Epithelial cell of esophagus (primary cell): ENCODE measurements at places on chromosomes 1 and 21.

GRCh38 chr1:36183309-36183856 is 27.4 kb downstream of the MAP7D1 start:
- DNase-seq = no peak

GRCh38 chr1:18640228-18641004 is 9.8 kb downstream of the PAX7 start:
- no peak for DNase-seq

GRCh38 chr1:35726450-35727433 is 8.1 kb upstream of the C1orf216 start:
- DNase-seq = peak; percentile 61

DNA sequence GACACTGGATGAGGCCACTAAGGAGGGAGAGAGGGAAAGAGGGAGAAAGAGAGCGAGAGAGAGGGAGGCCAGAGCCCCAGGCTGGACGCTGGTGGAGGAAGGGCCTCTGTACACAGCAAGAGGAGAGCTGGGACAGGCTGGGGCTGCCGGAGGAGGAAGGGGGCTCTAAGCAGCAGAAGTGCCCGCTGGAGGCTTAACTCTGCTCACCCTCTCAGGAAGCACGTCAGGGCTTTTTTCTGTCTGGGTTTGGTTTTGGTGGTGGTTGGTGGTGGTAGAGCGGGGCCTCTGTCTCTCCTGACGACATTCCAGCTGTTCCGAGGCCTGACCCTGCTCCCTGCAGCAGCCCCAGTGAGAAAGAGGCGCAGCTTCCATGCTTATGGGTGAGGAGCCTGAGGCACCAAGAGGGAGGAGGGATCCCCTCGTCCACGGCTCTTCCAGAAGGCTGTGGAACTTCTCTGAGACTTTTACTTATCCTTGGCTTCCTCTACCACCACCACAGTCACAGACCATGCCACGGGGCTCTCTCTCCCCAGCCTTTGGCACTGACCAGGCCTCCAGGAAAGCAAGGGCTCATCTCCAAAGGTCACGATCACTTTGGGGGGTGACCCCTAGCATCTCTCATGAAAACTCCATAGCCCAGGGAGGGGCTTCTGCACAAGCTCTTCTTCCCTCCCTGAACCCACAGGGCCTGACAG is 136.4 kb upstream of the VAMP3 start:
- DNase-seq = no peak

- DNase-seq = no peak
These were observed at the start of gene PLA2G5 for GRCh38 chr1:20069874-20070273. TSS of gene PLA2G5 (plus strand) at chr1:20070194. CDS start at chr1:20084831, 14,637 bp downstream.

DNA sequence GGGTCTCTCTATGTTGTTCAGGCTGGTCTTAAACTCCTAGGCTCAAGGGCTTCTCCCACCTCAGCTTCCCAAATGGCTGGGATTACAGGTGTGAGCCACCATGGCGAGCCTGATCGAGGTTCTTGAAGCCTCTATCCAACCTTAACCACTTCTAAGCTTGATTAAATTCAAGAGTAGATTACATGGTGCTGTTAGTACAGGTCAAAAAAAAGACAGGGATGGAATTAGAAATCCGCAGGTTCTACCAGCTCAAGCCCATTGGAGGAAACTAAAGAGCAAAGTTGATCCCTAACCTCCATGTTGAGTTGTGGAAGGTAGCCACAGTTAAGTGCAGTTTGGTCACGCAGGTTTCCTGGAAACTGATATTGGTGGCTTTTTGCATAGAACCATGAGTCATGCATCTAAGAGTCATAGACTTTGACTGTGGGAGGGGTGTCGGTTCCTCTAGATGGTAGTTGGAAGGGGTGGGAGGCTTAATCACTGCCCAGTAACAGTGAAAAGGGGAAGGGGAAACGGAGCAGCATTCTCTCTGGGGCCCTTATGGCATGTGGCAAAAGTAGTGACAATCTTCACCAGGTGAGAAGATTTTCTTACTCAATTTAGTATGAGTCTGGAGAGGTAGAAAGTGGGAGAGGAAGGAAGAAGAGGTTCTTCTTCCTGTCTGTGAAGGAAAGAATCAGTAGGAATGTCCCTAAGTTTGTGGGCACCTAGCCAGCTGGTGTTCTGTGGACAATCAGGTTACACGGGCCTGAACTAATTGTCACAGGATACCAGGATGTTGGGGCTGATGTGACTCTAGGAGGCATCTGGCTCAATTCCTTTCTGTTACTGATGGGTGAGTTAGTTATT is 7.0 kb downstream of the CD53 start:
- peak; percentile 40 for DNase-seq

DNA sequence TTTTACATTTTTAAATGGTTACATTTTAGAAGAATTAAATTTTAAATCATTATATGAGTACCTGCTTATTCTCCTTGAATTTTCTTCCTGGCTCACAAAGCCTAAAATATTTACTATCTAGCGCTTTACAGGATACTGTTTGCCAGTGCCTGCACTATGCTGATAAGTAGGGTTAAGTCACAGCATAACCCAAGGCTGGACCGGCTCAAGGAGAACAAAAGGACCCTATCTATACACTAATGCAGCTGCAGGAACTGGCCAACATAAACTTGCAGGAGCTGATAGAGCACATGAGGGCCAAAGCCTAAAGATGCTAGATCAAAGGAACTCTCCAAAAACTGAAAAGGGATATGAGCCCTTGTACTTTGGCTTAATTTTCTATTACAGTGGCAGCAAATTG is 1086.9 kb upstream of the TMPRSS15 start:
- DNase-seq = no peak

GRCh38 chr1:245036102-245036501 is 118.7 kb upstream of the KIF26B start:
- DNase-seq = no peak

DNA sequence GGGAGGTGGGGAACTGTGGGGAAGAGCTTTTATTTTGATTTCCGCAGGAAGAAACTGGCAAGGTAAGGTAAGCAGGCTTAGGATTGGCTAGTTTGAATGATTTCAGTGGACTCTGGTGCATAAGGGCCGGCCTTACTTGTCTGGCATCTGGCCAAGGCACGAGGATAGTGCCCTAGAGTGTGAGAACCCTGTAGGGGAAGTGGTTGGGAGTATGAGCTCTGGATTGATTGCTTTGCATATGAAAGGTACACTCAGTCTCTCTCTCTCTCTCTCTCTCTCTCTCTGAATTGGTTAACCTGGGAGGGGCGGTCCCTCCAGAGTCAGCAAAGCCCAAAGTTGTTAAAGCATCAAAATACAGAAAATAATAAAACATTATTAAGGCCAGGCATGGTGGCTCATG is 463.0 kb downstream of the SIPA1L2 start:
- DNase-seq = no peak

- DNase-seq = no peak
These were observed 92.3 kb downstream of the ROR1 start for GRCh38 chr1:63866084-63866483.

- DNase-seq = peak; percentile 78
These were observed 4.2 kb downstream of the CD46 start for GRCh38 chr1:207755846-207756693.

- DNase-seq = no peak
These were observed 10.9 kb upstream of the HES5 start for GRCh38 chr1:2540816-2541492.

GRCh38 chr1:47179988-47180563 is 9.8 kb downstream of the PDZK1IP1 start:
- DNase-seq = no peak

DNA sequence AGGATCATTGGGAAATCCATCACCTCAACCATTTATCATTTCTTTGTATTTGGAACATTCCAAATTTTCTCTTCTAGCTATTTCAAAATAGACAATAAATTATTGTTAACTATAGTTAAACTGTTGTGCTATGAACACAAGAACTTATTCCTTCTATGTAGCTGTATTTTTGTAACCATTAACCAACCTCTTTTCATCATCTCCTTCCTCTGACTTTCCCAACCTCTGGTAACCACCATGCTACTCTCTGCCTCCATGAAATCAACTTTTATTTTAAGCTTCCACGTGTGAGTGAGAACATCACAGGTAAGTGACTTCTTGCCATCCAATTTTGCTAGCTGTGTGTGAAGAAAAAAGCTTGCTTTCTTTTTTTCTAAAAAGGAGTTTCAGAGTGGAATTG is 418 bp downstream of the IFI44L start:
- no peak for DNase-seq

- DNase-seq = no peak
These were observed 229.9 kb downstream of the AKT3 start for GRCh38 chr1:243620096-243620495.

DNA sequence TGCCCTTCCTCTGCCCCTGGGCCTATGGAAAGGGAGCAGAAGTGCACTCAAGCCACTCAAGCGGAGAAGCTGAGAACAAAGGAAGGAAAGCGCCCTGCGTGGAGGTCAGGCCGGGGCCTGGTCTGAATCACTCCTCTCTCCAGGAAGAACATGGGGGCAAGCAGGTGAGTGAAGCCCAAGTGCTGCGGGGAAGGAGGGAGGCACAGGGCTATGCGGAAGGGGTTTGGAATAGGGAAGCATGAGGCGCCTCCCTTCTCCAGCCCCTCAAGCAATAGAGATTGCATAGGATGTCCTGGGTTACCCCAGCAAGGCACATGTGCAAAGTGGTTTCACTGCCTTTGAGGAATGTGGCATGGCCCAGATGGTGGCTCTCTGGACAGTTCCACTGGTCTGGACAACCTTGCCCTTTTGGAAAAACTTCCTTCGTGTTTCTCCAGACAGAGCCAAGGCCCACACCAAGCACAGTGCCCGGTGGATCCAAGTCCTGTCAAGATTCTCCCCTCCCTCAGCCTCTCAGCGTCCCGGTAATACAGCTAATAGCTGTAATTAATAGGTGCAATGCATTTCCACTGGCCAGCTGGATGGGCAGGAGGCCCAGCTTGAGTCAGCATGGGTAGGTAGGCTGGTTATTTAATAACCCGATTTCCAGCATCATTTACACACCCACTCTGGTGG is 13.7 kb downstream of the BLACAT1 start:
- no peak for DNase-seq

DNA sequence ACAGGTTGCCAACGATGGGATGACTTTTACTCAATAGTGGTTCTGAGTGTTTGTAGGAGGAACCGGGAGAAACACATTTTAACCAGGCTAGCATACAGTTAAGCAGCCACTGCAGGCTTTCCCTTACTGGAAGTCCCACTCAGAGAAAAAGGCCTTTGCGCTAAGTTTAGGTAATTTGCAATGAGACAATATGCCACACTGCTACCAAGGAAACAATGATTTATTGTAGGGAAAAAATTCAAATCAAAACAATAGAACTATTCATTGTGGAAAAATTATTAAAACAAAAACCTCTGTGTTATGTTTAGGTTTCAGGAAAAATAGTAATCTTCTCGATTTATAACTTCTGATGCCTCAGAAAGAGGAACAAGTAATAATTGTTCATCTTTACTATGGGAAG is 51.4 kb upstream of the CR2 start:
- no peak for DNase-seq

- DNase-seq = no peak
These were observed 20.0 kb upstream of the CLIC6 start for GRCh38 chr21:34648739-34649297.

DNA sequence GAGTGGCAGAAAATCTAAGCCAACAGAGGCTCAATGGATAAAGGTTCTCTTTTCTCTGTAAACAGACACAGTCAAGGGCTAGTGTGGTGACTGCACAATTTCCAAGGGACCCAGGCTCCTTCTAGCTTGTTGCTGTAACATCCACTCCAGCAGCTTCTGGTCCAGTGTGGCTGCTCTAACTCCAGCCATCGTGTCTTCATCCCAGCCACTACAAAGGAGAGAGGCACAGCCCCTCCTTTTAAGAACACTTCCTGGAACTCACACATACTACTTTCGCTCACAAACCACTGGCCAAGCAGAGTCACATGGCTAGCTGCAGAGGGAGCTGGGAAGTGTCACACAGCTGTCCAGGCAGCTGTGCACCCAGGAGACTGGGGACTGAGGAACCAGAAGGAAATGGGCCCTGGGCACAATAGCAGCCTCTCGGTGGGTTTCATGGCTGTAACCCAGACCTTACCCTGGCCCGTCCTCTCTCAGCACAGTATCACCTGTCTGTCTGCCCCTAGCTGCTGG is 188.6 kb upstream of the VAMP3 start:
- DNase-seq = no peak

DNA sequence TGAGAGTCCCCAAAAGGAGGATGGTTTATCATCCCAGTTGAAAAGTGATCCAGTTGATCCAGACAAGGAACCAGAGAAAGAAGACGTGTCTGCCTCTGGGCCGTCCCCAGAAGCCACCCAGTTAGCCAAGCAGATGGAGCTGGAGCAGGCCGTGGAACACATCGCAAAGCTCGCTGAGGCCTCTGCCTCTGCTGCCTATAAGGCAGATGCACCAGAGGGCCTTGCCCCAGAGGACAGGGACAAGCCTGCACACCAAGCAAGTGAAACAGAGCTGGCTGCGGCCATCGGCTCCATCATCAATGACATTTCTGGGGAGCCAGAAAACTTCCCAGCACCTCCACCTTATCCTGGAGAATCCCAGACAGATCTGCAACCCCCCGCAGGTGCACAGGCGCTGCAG is 43.3 kb downstream of the ZBTB17 start:
- DNase-seq = no peak

DNA sequence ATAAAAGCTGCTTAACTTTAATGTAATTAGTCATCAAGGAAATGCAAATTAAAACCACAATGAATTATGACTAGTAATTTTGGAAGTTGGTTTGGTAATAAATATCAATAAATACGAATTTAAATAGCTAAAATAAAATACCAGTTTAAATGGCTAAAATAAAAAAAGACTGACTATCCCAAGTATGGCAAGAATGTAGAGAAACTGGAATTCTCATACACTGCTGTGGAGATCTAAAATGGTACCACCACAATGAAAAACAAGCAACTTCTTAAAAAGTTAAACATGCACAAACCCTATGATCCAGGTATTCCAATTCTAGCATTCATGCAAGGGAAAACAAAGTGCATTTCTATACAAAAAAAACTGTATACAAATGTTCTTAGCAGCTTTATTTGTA is 382.6 kb upstream of the NR5A2 start:
- DNase-seq = no peak

GRCh38 chr1:18731591-18732235 is 101.1 kb downstream of the PAX7 start:
- DNase-seq = no peak
